ENCODE measurements at places on chromosomes 6 and 20.
A peak's percentile ranks its signal among the peaks of the same experiment; 100 is the strongest.

DNA sequence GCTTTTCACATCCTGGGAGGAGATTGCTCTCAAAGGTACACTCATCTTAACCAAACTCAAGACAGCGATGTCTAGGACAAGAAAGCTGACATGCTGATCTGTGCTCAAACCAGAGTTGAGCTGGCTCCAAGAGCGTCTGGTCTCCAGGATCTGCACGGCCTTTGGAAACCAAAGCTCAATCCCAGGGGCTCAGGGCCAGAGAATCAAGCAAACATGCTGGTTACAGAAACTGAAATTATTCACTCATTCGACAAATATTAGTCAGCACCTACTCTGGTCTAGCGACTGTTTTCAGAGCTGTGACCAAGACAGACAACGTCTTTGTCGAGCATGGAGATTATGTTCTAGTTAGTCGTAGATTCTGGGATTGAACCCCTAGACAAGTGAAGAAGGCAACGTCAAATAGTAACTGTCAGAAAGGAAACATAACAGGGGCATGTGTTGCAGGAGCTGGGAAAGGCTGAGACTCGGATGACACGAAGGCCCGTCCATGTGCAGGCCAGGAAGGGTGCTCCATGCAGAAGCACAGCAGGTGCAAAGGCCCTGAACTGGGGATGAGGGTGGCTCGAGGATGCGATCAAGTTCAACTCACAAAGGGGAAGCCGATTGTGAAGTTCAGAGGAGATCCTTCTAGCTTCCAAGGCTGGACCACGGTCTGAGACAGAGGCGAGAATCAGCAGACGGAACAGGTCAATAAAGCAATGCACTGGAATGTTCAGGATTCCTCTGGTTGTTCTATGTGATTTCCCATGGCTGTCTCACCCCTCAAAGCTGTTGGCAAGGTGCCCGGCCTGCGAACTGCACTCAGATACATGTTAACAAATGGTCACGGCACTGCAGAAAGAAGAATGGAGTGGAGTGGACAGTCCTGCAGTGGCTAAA is 12.5 kb upstream of the PCK1 start:
- no peak for DNase-seq
- no peaks in the 10 kb centered on the region for H3K36me3 ChIP-seq
- peaks cover 35% of the 10 kb centered on the region for H3K27me3 ChIP-seq
- no peak overlapping the region for H3K4me3 ChIP-seq

DNA sequence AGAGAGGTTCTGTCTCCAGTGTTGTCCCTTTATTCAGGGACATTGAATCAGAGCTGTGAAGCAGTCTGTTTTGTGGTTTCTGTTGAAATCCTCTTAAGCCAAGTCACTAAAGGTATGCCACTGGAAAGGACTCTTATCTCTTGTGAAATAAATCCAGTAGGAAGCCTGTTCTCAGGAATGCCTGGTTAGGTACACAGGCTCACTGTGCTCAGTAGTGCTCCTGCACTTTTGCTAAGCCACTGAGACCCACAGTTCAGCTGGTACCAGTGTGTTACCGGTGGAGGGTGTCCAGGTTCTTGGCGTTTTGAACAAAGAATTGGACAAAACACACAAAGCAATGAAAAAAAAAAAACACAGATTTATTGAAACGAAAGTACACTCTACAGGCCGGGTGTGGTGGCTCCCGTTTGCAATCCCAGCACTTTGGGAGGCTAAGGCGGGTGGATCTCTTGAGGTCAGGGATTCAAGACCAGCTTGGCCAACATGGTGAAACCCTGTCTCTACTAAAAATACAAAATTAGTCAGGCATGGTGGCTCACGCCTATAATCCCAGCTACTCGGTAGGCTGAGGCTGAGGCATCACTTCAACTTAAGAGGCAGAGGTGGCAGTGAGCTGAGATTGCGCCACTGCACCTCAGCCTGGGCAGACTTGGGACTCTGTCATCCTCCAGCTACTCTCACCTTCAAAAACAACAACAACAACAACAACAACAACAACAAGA is 186.1 kb downstream of the JARID2 start:
- peaks cover 95% of the 10 kb centered on the region for H3K4me1 ChIP-seq
- H3K27ac ChIP-seq = peak overlapping the region; percentile 89
- DNase-seq = no peak
- H3K36me3 ChIP-seq = peaks cover 69% of the 10 kb centered on the region
- no peaks in the 10 kb centered on the region for H3K27me3 ChIP-seq

- H3K4me3 ChIP-seq = no peak overlapping the region
- DNase-seq = no peak
- peaks cover 39% of the 10 kb centered on the region for H3K36me3 ChIP-seq
- H3K27me3 ChIP-seq = no peaks in the 10 kb centered on the region
- no peaks in the 10 kb centered on the region for H3K4me1 ChIP-seq
Observed at GRCh38 chr6:7881765-7882500, 28.7 kb downstream of the TXNDC5 start.

DNA sequence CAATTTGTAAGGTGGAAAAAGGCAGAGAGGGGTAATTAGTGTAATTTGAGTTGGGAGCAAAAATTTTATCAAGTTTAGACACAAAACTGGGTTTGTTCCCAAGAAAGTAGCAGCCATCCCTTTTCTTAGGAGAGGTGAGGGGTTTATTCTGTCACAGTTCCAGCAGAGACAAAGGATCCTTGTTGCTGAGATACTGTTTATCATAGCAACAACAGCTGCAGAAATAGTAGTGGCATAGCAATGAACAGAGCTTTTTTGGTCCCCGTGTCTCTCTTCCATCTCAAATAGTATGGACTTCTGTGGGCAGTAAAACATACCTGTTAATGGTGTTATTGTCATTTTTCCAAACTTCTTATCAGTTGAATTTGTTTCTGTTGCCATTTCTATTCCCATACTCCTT is 23.9 kb downstream of the ZKSCAN8 start:
- peaks cover 16% of the 10 kb centered on the region for H3K4me1 ChIP-seq
- H3K27me3 ChIP-seq = peaks cover 11% of the 10 kb centered on the region
- no peak overlapping the region for H3K27ac ChIP-seq
- no peak overlapping the region for H3K4me3 ChIP-seq
- peaks cover 18% of the 10 kb centered on the region for H3K36me3 ChIP-seq
- no peak for DNase-seq

- peak; percentile 72 for DNase-seq
- H3K4me1 ChIP-seq = peaks cover 92% of the 10 kb centered on the region
- H3K27me3 ChIP-seq = no peaks in the 10 kb centered on the region
Observed at GRCh38 chr20:51481341-51481914, 61.1 kb downstream of the NFATC2 start.

GRCh38 chr20:52268184-52268749 is 76.7 kb upstream of the ZFP64 start:
- peaks cover 5% of the 10 kb centered on the region for H3K27me3 ChIP-seq
- no peaks in the 10 kb centered on the region for H3K4me1 ChIP-seq
- no peak for DNase-seq
- no peak overlapping the region for H3K27ac ChIP-seq
- H3K4me3 ChIP-seq = no peak overlapping the region

DNA sequence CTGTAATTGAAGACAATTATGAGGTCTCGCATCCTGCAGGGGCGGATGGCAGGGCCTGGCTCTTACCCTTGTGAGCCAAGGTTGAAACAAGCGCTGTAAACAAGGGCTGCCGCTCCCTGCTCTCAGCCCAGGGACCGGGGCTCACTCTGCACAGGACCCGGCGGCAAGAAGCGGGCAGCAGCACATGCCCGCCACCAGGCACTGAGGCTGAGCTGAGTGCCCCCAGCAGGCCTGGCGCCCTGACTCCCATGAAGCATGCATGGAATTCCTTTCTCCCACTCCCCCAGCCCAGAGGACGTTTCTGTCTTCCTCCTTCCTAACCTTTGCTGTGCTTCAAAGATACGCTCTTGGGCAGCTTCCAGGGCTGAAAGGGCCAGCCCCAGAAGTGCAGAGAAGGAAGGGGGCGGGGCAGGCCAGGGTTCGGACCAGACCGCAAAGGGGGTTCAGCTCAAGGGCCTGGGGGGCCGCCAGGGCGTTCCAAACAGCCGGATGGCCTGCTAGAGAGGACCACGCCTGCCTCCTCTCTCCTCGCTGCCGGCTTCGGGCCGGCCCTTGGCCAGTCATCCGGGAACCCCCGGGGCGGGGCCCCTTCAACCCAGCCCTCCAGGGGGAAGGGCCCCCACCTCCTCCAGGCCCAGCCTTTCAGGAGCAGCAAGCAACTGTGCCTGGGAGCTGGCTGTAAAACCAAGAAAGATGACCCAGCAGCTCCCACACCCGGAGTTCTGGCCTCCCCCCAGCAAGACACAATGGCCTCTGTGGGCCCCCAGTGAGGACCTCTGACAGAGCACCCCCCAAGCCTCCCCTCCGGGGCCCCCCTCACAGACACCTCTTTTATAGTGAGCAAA is 109.9 kb downstream of the NOL4L start:
- no peaks in the 10 kb centered on the region for H3K27me3 ChIP-seq
- peaks cover 14% of the 10 kb centered on the region for H3K4me1 ChIP-seq
- H3K27ac ChIP-seq = no peak overlapping the region
- H3K36me3 ChIP-seq = no peaks in the 10 kb centered on the region

GRCh38 chr6:32472781-32473375 is 33.2 kb downstream of the HLA-DRA start:
- DNase-seq = no peak
- peaks cover 16% of the 10 kb centered on the region for H3K27me3 ChIP-seq
- H3K27ac ChIP-seq = no peak overlapping the region
- H3K4me3 ChIP-seq = no peak overlapping the region
- H3K4me1 ChIP-seq = peaks cover 3% of the 10 kb centered on the region

- peak; percentile 73 for DNase-seq
- H3K4me3 ChIP-seq = no peak overlapping the region
- H3K4me1 ChIP-seq = peaks cover 10% of the 10 kb centered on the region
- H3K27me3 ChIP-seq = no peaks in the 10 kb centered on the region
- H3K27ac ChIP-seq = peak overlapping the region; percentile 12
- peaks cover 13% of the 10 kb centered on the region for H3K36me3 ChIP-seq
Observed at GRCh38 chr6:118618676-118619377, 32.6 kb downstream of the CEP85L start.

GRCh38 chr6:50305660-50306059 is 255.9 kb upstream of the DEFB112 start:
- H3K4me3 ChIP-seq = no peak overlapping the region
- DNase-seq = no peak
- no peaks in the 10 kb centered on the region for H3K4me1 ChIP-seq
- no peak overlapping the region for H3K27ac ChIP-seq
- no peaks in the 10 kb centered on the region for H3K36me3 ChIP-seq
- H3K27me3 ChIP-seq = no peaks in the 10 kb centered on the region

DNA sequence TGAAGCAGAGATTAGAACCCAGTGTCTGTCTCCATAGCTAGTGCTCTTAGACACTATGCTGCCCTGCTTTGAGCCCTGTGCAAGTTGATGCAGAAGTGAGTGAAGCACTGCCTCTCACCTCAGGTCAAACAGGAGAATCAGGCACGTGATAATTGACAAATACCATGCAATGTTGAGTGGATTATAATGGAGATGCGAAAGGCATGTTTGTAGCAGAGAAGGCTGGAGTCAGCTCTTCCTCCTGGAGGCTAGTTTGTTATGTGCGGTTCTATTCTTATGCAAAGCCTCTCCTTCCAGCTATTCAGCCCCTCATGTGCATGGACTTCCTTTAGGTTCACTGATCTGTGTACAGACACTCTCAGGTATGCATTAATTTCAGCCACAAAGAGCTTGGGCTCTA is 108.5 kb downstream of the MANEA start:
- DNase-seq = no peak
- no peaks in the 10 kb centered on the region for H3K36me3 ChIP-seq
- H3K4me3 ChIP-seq = no peak overlapping the region
- H3K27ac ChIP-seq = no peak overlapping the region
- no peaks in the 10 kb centered on the region for H3K4me1 ChIP-seq
- H3K27me3 ChIP-seq = no peaks in the 10 kb centered on the region

GRCh38 chr6:35798706-35799105 is 1.6 kb upstream of the CLPS start:
- H3K4me3 ChIP-seq = no peak overlapping the region
- H3K27me3 ChIP-seq = peaks cover 26% of the 10 kb centered on the region
- DNase-seq = no peak
- H3K27ac ChIP-seq = no peak overlapping the region
- H3K36me3 ChIP-seq = no peaks in the 10 kb centered on the region

DNA sequence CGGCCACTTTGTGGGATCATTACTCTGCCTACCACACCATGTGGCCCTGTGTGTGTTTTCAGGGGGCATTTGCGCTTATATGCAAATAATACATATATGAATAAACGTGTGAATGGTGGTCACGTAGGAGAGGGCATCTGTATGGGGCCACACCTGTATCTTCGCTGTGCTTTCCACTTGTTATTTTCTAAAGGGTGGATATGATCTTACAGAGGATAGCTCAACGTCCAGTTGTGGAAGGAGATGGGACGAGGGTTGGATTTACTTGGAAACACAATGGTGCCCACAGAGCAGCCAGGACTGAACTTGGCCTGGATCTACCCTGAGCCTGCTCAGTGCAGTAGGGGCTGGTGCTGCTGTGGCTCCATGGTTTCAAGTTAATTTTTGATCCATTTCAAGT is 93.3 kb downstream of the YTHDF1 start:
- H3K4me3 ChIP-seq = no peak overlapping the region
- no peaks in the 10 kb centered on the region for H3K36me3 ChIP-seq
- H3K27me3 ChIP-seq = peaks cover 4% of the 10 kb centered on the region
